Bladder microvascular endothelial cell (primary cell): ENCODE measurements at places on chromosomes 1 and 21. TPM values are rescaled to one million over a fixed set of nuclear protein-coding genes. Genes with fewer than 3 reads are reported as not detected.

CLCA1 gene
- total RNA-seq, result not detected in 2 replicates

DMBX1 gene
- not detected in 2 replicates for total RNA-seq

CFH gene
- 12.6 and 14.9 TPM in 2 replicates for total RNA-seq

RBBP5 gene
- 12.1 and 22.6 TPM in 2 replicates for total RNA-seq

ZCCHC17 gene
- 26.1 and 30.9 TPM in 2 replicates for total RNA-seq

FAM131C gene
- total RNA-seq, result under 0.01 TPM in 1 of 2 replicates, not detected in the other

KRTAP10-11 gene
- not detected in 2 replicates for total RNA-seq

PLA2G4A gene
- 1.3 and 7.4 TPM in 2 replicates for total RNA-seq

KCNJ6 gene
- total RNA-seq, result under 0.01 TPM in 1 of 2 replicates, not detected in the other

OLIG2 gene
- total RNA-seq, result not detected in 2 replicates

KIF26B gene
- total RNA-seq, result under 0.01 and 1.6 TPM in 2 replicates

FTCD gene
- total RNA-seq, result 0.16 TPM in 1 of 2 replicates, not detected in the other

C1orf53 gene
- 0.49 and 1.3 TPM in 2 replicates for total RNA-seq

RPE65 gene
- not detected in 2 replicates for total RNA-seq
